Activated naive CD8-positive, alpha-beta T cell treated with anti-CD3 and anti-CD28 coated beads, Interleukin-2, amount 10 ng/mL, durations not matched to agents 7 days and 5 days (primary cell): ENCODE measurements at places on chromosomes 11 and 22. TPM values are rescaled to one million over a fixed set of nuclear protein-coding genes. Genes with fewer than 3 reads are reported as not detected.

GRCh38 chr11:116263770-116264169, 509.0 kb downstream of the BUD13 start:
- DNase-seq, result no peak

DNA sequence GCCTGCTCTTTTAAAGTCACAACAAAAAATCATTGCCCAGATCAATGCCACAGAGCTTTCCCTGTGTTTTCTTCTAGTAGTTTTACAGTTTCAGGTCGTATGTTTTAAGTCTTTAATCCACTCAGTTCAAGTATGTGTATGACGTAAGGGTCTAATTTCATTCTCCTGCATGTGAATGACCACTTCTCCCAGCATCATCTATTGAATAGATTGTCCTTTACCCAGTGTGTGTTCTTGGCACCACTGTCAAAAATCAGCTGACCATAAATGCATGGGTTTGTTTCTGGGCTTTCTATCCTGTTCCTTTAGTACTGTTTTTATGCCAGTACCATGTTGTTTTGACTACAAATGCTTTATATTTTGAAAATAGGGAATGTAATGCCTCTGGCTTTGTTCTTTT, 28.1 kb downstream of the INTS4 start:
- DNase-seq, result no peak

- DNase-seq, result no peak
Observed at GRCh38 chr11:59173080-59173963, 1.4 kb downstream of the DTX4 start.

GRCh38 chr11:132987936-132988335, 544.4 kb downstream of the OPCML start:
- no peak for DNase-seq

GRCh38 chr22:42889304-42889703, 32.2 kb upstream of the ARFGAP3 start:
- DNase-seq, result no peak

DNA sequence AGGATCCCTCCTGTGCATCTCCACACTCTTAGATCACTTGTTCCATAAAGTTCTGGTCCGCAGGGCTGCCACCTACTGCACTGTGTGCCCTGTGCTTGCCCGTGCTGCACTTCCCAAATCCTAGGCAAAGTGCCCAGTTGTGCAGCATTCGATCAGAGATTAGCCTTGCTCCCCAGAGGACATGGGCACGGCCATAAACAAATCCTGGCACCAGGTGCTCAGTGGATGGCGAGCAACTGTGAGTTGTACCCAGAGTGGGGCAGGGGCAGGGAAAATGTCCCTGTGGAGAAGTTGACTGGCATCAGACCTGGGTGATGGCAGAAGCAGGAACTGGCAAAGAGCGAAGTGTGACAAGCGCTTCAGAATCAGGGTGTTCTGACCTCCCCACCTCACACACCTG, 4.7 kb downstream of the FADS2 start:
- DNase-seq, result no peak

- DNase-seq, result no peak
Observed at GRCh38 chr11:86523738-86524619, 148.4 kb downstream of the ME3 start.

GRCh38 chr11:116224154-116224888, 548.5 kb downstream of the BUD13 start:
- peak; percentile 37 for DNase-seq

- no peak for DNase-seq
Observed at GRCh38 chr22:31431950-31432349, 32.5 kb downstream of the DRG1 start.

GRCh38 chr11:58726737-58727414, 4.9 kb downstream of the GLYAT start:
- DNase-seq, result no peak

DNA sequence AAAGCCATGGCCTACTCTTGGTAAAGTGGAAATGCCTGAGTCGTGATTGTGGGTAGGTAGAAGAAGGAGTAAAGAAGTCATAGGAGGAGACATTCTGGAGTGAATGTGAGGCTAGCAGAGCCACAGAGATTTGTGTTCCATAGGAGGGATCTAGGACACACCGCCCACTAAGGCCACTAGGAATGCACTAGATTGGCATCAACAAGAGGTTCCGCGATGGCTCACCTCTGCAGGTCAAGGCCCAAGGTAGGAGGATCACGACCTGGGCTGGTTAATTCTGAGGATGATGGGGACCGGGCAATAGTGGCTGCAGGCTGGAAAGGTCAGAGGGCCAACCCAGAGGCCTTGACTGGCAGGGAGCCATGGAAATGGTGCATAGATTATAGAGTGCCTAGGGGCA, 48.8 kb upstream of the OPCML start:
- DNase-seq, result no peak

DNA sequence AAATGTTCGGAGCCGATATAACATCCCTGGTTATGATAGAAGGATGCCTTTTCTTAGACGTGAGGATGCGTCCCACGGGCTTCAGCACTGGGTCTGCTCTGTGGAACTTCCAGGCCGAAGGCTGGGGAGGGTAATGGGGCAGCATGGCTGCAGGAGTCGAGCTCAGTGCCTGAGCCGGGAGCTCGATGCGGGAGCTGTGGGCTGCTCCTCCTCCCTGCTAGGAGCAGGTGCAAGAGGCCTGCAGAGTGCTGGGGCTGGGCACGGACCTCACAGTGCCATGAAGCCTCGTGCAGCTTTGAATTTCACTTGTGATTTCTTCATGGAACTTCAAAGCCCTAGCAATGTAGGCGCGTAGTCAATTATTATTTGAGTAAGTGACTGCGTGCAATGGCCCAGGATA, 6.0 kb downstream of the TUBA8 start:
- DNase-seq, result no peak

DNA sequence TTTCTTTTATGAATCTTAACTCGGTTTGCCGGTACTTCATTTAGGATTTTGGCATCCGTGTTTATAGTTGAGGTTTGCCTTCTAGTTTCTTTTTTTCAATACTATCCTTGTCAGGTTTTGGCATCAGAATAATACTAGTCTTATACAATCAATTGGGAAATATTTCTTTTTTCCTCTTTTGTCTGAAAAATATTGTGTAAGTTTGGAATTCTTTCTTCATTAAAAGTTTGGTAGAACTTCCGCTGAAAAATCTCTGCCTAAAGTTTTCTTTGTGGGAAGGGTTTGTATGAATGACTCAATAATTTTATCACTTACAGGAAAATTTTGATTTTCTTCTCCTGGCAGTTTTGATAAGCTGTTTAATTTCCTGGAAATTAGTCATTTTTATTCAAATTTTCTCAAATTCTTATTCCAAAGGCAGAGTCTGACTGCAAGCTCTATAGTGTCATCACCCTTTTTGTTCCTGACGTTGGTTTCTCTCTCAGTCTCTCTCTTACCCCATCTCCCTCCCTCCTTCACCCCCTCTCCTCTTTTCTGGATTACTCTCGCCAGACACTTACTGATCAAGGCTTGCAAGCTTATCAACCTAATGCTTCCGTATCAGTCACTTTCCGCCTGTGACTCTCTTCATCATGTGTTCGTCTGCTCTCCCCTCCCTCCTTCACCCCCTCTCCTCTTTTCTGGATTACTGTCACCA, 555.7 kb downstream of the TBC1D22A start:
- DNase-seq, result no peak

GRCh38 chr11:133785795-133786340, 59.4 kb downstream of the SPATA19 start:
- no peak for DNase-seq

DNA sequence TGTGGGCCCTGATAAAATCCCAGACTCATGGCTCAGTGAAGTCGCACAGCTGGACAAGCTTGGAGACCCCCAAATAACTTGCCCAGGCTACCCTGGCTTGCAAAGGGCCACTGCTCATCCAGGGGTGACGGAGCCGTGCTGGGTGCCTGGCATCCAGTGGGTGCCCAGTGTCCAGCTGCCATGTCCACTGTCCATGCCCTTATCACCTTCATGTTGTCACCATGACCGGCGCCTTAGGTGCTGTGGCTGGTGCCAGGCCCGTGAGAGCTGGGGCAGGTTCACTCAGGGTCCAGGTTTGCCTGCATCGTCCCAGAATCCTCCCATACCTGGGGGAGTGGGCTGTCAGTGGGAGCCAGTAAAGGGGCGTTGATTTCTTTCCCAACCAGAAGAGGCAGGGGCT, 57.4 kb downstream of the LRP5 start:
- DNase-seq, result no peak

DNA sequence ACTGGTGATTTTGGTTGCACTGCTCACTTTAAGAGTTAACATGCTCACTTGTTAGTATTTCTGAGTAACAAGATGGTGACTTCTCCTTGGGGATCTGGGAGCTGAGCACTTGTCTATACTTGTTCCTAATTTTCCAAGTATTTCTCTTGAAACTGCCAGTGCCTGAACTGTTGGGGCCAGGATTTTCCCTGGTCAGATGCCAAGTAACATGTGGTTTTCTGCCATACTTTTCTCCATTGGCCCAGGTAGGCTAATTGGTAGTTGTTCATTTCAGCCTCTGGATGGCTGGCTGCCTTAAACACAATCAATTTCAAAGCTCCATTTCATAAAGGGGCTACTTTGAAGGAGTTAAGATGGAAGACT, 35.0 kb downstream of the RNF141 start:
- DNase-seq, result no peak

GRCh38 chr11:48109046-48109666, 107.5 kb upstream of the OR4B1 start:
- DNase-seq, result no peak

DNA sequence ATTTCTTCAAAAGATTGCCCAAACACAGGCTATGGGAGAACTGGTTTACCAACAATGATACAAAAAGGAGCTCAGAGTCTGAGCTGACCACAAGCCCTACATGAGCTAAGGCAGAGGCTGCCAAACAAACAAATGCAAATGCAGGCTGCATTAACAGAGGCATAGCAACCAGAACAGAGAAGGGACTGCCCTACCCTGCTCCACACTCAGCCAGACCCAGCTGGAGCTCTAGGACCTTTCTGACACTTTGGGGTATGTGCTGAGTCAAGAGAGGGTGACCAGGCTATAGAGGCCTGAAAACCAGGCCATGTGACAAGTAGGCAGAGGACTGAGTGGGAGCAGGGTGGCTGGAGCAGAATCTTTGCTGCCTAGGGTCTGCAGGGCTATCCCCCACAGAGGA, 17.8 kb upstream of the P2RY2 start:
- no peak for DNase-seq

DNA sequence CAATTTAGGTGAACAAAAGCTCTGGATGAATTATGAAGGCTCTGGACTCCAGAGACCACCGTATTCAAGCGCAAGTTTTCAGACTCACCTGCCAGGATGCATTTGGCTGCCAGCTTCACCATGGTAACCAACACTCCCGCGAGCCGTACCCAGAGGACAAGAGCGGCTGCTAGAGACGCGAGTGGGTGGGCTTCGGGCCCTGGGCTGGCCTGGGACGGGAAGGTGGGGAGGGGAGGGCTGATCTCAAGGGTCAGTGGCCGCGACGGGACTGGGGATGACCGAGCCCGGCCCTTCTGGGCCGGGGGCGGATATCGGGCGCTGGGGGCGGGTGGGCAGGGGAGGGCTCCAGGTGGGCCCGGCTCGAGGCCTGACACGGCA, 344 bp downstream of the IFT27 start:
- no peak for DNase-seq

- DNase-seq, result no peak
Observed at GRCh38 chr11:86620891-86621521, 51.4 kb downstream of the ME3 start.

DNA sequence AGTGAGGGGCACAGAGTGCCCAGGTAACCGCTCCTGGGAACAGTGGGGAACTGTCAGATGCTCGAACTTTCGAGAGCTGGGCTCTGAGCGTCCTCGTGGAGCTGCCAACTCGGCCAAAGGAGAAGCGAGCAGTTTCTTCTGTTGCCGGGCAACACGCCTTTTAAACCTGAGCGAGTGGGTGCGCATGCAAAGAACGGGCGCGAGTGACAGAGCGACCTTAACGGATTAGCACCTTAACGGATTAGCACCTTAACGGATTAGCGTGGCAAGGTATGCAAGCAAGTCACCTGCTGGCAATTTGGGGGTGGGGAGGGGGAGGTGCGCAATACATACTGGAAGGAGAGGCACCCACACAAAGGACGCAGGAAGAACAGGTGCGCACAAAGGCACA, 61.8 kb upstream of the PRODH start:
- no peak for DNase-seq

DNA sequence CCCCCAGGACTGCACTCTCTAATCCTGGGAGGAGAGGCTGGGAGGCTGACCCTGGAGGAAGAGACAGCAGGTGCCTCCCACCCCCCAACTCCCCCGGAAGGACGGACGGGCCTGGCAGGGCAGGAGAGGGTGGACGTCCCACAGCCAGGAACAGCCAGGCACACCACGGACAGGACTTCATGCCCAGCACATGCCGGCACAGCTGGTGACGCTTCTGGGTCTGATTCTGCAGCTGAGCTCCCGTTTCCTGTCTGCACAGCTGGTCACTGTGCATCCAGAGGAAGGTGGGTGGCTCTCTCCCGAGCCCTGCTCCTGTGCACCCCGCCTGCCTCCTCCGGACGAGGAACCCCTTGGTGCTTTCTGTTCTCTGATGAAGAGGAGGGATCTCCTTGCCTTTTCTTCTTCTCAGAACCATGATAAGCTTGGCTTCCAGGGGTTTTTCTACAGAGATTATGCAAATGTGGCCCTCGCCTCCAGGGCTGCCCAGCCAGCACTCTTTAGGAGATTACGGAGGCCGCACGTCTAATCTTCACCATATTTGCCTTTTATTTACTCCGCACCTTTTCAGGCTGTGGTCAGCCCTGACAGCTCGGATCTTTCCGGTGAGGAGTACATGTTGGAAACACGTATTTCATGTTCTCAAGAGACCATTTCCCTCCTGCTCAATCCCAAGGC, 1295.8 kb downstream of the BRD1 start:
- no peak for DNase-seq

GRCh38 chr11:37946155-37946766, 1348.2 kb upstream of the RAG2 start:
- no peak for DNase-seq

GRCh38 chr11:57649826-57650738, at the start of gene YPEL4:
TSS of gene YPEL4 (minus strand) at chr11:57649912. CDS start at chr11:57647107, 2,805 bp downstream.
- DNase-seq, result peak; percentile 61

- no peak for DNase-seq
Observed at GRCh38 chr22:22823131-22823810, 64.3 kb upstream of the IGLL5 start.

GRCh38 chr11:28763876-28764275, 655.7 kb downstream of the METTL15 start:
- DNase-seq, result no peak

DNA sequence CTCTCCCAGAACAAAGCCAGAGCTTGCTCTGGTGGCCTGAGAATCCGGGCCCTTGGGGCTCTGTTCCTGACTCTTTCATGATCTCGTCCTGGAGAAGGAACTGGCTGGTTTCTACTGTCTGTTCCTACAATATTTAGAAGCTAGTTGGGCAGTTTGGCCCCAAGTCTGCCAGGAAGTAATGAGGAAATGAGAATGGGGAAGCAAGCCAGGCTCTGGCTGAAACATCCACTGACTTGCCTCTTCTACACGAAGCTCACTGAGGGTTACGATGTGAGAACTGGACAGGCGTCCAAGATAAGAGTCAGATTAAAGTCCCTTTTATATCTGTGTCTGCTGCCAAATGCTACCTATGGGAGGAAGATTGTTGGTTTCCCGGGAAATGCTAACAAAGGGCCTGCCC, 110.0 kb upstream of the KIRREL3 start:
- DNase-seq, result no peak

Gene CASTOR1
- total RNA-seq, result 27.5 TPM

Gene CXCR5
- 1.9 TPM for total RNA-seq

Gene APOL5
- not detected for total RNA-seq

Gene HBB
- total RNA-seq, result not detected

Gene BTG4
- total RNA-seq, result not detected

Gene MMP12
- not detected for total RNA-seq

Gene CLDN5
- not detected for total RNA-seq

Gene GUCY1A2
- total RNA-seq, result not detected

Gene GTSE1
- total RNA-seq, result 73.8 TPM
